ENCODE measurements at places on chromosomes 6 and 20.

DNA sequence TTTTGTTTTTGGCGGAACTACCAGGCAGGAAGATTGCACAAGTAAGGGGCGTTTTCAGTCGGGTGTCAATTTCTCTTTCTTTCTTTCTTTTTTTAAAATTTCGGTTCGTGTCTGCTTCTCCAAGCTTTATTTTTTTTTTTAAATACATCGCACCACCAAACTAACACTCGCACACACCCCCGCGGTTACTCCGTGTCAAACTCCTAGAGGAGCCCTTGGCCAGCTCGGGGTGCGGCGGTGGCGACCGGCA lies 338 bp downstream of the UTRN start:
- no peak for DNase-seq

DNA sequence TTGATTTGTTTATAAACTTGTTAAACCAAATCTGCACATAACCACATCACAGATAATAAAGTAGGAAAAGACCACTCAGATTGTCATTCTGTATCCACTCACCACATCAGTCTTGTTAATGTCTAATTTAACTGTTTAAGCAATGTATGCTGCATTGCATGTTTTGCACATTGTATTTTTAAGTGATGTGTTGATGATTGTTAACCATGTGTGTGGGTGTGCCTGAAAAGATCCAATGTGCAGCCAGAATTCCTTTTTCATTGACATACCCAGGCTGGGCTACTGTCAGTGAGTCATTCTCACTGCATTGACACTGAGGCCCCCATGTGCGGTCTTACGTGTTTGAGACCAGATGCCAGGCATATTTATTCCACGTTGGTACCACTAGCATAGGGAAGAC lies 167.3 kb downstream of the TRMT11 start:
- DNase-seq = no peak

GRCh38 chr20:56163806-56164205 lies 84.7 kb upstream of the MC3R start:
- no peak for DNase-seq

DNA sequence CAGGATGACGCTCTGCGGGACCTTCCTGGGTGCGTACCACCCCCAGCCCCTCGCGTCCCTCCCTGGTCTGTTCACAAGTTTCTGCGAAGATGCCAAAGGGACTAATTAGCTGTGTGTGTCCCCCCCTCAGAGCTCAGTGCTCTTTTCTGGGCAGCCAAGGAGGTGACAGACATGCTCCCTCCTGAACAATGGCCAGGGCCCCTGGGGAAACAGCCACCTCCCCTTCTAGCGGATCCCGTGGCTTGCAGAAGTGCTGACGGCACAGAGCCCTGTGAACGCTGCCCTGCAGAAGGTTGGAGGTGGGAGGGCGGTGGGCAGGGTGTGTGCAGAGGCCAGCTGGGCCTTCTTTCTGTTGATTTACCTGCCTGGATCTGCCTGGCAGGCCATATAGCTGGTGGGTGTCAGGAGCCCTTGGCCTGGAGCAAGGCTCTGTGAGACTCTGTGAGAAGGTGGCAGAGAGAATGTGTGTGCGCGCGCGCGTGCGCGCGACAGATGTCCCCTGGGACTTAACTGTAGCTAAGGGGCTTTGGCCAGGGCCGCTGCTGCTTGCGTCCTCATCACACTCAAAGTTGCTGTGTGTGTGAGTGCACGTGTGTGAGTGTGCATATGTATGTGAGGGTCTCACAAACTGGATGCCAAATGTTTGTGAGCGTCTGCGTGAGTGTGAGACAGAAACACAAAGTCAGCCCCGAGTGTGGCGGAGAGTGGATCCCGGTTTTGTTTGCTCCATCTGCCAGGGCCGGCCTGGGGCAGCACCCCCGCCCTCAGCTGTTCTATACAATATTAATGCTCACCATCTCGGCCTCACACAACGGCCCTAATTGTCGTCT lies 3.5 kb upstream of the MYT1 start:
- DNase-seq = no peak

GRCh38 chr6:133871131-133871530 lies 17.8 kb upstream of the TCF21 start:
- no peak for DNase-seq

DNA sequence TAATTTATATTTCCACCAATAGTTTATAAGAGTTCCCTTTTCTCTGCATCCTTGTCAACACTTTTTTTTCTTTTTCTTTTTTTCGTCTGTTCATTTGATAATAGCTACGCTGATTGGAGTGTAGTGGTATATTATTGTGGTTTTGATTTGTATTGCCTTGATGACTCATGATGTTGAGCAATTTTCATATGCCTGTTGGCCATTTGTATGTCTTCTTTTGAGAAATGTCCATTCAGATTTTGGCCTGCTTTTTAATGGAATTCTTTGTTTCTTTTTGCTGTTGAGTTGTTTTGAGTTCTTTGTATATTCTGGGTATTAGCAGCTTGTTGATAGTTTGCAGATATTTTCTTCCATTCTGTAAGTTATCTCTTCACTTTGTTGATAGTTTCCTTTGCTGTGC lies 773.4 kb downstream of the KIF16B start:
- DNase-seq = no peak

GRCh38 chr6:10633216-10633615 lies 61.2 kb downstream of the C6orf52 start:
- DNase-seq = no peak

- DNase-seq = no peak
Observed at GRCh38 chr6:5677219-5678000, 329.3 kb downstream of the NRN1 start.

GRCh38 chr6:127343809-127344659 lies 625 bp upstream of the ECHDC1 start:
- no peak for DNase-seq

DNA sequence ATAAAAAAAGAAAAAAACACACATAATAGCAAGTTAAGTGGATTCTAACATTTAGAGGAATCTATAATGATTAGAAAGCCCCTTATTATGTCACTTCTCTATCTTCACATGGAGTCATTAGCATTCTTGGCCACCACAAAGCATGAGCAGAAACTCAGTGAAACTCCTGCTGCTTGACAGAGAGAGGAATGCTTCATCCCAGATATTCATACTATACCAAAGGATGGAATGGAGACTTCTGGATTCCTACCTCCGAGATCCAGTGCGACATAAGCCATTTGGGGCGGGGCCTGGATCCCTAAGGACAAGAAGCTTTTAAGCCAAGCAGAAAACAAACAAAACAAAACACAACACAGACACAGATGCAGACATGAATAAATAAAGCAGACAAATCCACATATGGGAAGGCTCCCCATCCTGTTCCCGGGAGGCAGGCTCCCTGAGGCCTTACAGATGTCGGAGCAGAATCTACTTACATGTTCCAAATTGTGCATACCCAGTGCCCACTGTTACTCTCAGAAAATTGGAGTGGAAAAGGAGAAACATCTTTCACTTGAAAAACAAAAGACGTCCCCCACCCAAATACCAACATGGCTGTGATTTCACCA lies 727.3 kb downstream of the MAFB start:
- DNase-seq = no peak

DNA sequence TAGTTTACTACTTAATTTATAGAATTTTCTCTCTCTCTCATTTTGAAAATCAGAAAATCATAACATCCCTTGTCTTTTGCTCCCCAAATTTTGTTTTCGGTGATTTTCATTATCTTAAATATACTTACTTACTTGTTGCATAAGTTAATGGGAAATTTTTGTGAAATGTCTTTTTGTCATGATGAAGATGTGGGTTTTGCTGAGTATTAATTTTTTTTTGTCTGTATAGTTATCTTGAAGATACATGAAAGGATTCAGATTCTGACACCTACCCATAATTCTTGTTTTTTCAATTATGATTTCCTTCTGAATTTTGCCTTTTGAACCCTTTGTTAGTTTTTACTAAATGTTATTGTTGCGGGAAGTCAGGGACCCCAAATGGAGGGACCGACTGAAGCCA lies 817.9 kb downstream of the EYS start:
- no peak for DNase-seq

DNA sequence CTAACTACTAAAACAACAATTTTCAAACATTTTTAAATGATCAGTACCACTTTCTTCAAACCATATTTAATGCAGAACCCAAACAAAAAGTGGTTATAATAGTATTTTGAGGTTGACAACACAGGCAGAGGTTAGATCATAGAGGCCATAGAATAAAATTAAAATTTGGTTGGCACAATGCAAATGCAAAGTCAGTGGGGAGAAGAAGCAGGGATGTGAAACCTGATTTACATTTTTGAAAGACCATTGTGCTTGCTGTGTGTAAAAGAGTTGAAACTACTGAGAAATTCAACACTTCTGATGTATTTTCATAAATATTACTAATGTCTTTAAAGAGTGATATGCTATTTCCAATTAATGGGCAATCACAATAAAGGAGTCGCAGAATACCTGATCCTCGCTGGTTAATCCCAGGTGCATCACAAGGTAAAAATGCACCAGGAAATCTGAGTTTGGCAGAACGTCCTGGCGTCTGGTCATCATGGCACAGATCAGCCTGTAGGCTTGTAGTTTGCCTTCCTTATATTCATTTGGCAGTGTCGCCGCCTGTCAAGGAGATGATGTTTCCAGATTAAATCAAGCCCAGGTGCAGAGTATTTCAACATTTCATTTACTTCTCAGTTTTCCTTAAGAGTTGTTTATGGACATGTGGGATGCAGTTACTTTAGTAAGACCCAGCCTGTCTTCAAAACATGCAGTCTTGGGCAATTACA lies 141.2 kb downstream of the RALGAPA2 start:
- DNase-seq = no peak

- DNase-seq = no peak
Observed at GRCh38 chr6:29694637-29695036, 13.7 kb upstream of the ZFP57 start.

DNA sequence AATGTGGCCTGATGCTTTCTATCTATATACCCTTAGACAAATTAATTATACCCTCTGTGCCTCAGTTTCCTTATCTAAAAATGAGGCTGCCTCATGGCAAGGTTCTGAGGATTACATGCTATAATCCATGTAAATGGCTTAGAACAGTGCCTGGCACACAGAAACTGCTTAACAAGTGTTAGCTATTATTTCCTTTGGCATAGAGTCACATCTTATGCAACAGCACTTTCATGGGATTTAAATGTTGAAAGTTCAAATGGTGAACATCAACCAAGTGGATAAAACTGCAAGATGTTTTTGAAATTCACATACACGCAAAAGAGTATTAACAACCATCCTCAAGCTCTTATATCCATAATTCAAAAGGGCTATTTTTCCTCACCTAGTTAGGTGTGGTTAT lies 202.8 kb upstream of the JAG1 start:
- DNase-seq = no peak

GRCh38 chr6:86030875-86031274 lies 388.2 kb upstream of the SYNCRIP start:
- no peak for DNase-seq

- no peak for DNase-seq
Observed at GRCh38 chr6:111871725-111872400, 1.4 kb downstream of the FYN start.

- no peak for DNase-seq
Observed at GRCh38 chr20:50601511-50602431, 89.6 kb downstream of the RIPOR3 start.

DNA sequence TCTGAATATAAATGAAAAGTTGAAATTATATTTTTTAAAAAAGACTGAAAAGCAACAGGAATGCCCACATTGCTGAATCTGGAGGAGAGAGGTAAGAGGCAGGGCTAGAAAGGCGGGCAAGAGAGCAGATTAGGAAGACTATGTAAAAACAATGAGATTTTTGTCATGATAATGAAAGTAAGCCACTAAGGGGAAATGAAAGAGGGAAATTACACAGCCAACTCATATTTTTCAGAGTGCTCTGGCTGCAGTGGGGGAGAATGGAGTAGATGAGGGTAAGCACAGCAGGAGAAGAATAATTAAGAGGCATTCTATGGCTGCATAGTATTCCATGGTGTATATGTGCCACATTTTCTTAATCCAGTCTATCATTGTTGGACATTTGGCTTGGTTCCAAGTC lies 281.9 kb downstream of the PKHD1 start:
- DNase-seq = no peak

GRCh38 chr6:135193221-135193620 lies 12.1 kb downstream of the MYB start:
- DNase-seq = no peak

GRCh38 chr20:36670665-36671357 lies 24.8 kb upstream of the SLA2 start:
- no peak for DNase-seq

- no peak for DNase-seq
Observed at GRCh38 chr20:47682028-47682783, 103.1 kb downstream of the SULF2 start.

DNA sequence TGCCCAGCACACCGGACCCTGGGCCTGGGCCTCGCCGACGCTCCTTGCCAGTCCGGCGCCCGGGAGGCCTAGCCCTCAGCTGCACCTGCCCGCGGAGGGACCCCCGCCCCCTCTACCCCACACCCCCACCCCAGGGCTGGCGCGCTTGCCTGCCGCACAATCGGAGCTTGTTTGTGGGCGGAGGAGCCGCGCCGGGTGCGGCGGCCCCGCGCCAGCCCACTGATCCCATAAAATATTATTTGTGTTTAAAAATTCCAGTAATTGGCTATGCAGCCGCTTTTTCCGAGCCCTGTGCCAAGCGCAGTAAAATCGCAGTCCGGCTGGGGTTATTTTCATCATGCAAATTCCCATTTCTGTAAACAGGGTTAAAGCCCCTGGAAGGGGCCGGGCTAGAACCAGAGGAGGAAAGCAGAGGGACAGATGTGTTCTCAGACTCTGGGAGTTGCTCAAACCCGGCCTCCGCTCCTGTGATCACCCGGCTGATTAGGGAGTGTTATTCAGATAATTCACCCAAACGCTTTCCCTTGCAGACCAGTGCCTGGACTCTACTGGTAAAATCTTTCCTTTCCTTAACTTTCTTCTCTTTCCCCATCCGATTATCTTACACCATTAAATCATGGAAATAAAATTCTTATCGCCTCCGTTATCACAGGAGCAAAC lies 93.1 kb downstream of the NCR2 start:
- DNase-seq = no peak

- DNase-seq = no peak
Observed at GRCh38 chr6:92810913-92811312, 608.4 kb downstream of the EPHA7 start.

DNA sequence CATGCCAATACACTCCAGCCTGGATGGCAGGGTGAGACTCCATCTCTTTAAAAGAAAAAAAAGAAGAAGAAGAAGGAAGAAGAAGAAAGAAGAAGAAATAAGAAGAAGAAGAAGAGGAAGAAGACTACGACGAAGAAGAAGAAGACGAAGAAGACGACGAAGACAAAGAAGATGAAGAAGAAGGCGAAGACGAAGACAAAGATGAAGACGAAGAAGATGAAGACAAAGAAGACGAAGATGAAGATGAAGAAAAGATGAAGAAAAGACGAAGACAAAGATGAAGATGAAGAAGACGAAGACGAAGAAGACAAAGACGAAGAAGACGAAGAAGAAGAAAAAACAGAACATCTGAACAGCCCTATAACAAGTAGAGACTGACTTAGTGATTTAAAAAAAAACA lies 33.0 kb downstream of the TRPC4AP start:
- DNase-seq = no peak

GRCh38 chr20:11852189-11852588 lies 65.5 kb upstream of the BTBD3 start:
- no peak for DNase-seq
